ENCODE measurements at places on chromosomes 5 and 9.
A peak's percentile ranks its signal among the peaks of the same experiment; 100 is the strongest.

DNA sequence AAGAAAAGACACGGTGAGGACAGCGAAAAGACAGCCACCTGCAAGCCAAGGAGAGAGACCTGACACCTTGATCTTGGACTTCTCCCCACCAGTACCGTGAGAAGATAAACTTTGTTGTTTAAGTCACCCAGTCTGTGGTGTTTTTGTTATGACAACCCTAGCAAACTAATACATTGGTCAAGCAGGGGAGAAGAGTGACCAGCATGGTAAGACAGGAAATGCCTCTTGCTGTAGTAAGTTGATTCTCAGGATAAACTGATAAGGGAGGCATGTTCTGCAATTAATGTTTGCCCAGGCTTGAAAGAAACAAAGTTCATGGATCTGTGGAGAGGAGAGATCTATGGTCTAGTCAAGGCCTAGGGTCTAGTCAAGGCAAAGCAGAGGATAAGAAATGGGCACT is 801.2 kb downstream of the MAT2B start:
- no peak for ATAC-seq
- H3K4me3 ChIP-seq: no peak overlapping the region
- no peaks in the 10 kb centered on the region for H3K27me3 ChIP-seq
- H3K27ac ChIP-seq: no peak overlapping the region

DNA sequence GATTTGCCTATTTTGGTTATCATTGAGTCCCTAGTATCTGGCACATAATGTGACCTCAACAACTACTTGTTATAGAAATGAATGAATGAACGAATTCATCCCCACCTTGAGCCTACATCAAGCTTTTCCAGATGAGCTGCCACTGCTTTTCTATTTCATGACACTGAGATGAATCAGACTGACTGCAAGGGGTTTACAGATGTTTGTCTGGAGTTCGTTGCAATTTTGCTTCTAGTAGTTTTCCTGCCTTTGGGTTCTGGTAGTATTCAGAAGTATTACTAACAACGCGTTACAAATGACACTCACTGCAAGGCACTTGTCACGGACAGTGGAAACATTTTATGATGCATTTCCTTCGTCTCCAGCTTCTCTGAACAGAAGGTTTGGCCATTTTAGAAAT is 222.3 kb downstream of the CD180 start:
- no peaks in the 10 kb centered on the region for H3K27me3 ChIP-seq
- no peaks in the 10 kb centered on the region for H3K4me1 ChIP-seq
- H3K27ac ChIP-seq: no peak overlapping the region
- no peaks in the 10 kb centered on the region for H3K36me3 ChIP-seq

DNA sequence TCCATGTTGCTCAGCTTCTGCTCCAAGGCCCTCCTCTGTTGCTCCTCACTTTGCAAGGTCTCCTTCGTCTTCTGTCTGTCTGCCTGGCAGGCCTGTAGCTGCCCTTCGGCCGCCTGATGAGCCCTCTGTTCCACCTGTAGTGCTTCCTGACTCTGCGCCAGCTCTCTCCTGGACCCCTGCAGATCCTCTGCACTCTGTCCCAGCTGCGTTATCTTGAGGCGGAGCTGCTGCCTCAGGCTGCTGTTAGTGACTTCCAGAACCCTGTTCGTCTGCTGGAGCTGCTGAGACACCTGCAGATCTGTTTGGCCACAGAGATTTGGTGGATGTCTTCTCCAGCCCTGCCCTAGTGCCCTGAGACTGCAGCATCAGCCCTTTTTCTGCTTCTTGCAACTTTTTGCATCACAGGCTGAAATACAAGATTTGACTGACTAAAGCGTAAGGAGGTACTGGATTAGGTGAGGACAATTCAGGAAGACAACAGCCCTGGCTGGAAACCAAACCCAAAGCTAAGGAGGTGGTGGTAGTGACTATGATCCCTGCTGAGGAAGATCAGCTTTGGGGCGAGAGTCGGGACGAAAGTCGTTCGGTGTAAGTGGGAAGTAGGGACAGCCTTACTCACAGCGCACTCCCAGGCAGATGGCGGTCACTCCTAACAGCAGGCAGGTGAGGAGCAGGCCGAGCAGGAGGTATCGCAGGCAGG is 2.1 kb downstream of the CD72 start:
- peaks cover 14% of the 10 kb centered on the region for H3K27me3 ChIP-seq
- H3K4me3 ChIP-seq: no peak overlapping the region
- H3K36me3 ChIP-seq: no peaks in the 10 kb centered on the region
- H3K27ac ChIP-seq: no peak overlapping the region
- no peak for ATAC-seq

GRCh38 chr9:128027705-128028104 is 39.4 kb downstream of the NAIF1 start:
- no peak overlapping the region for H3K27ac ChIP-seq
- H3K36me3 ChIP-seq: no peaks in the 10 kb centered on the region
- H3K4me3 ChIP-seq: no peak overlapping the region

DNA sequence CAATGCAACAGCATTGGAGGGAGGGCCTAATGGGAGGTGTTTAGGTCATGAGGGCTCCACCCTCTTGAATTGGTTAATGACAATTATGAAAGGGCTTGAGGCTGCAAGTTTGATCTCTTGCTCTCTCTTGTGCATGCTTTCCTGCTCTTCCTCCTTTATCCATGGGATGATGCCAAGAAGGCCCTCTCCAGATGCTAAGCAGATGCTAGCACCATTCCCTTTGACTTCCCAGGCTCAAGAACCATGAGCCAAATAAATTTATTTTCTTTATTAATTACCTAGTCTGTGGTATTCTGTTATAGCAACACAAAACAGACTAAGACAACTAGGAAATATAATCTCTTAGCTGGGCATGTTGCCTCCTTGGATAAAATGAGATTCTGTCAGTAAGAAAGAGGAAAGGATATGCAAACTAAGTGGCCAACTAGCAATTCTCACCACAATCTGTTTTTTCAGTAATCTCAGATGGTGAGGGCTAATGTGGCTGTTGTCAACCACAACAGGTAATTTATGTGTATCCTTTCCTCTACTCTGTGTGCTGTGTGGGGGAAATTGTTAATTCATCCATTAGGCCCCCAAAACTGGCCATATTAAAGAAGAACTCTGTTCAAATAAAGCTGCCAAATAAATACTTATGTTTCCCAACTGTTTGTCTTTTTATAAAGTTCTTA is 269.1 kb upstream of the CD180 start:
- no peaks in the 10 kb centered on the region for H3K36me3 ChIP-seq
- no peak for ATAC-seq
- H3K27me3 ChIP-seq: no peaks in the 10 kb centered on the region
- H3K27ac ChIP-seq: peak overlapping the region; percentile 6
- peaks cover 17% of the 10 kb centered on the region for H3K4me1 ChIP-seq
- no peak overlapping the region for H3K4me3 ChIP-seq

GRCh38 chr9:70475211-70475610 is 60.8 kb upstream of the KLF9 start:
- no peak for ATAC-seq
- no peaks in the 10 kb centered on the region for H3K36me3 ChIP-seq
- H3K4me1 ChIP-seq: peaks cover 34% of the 10 kb centered on the region
- H3K4me3 ChIP-seq: no peak overlapping the region
- H3K27ac ChIP-seq: peak overlapping the region; percentile 98
- no peaks in the 10 kb centered on the region for H3K27me3 ChIP-seq

DNA sequence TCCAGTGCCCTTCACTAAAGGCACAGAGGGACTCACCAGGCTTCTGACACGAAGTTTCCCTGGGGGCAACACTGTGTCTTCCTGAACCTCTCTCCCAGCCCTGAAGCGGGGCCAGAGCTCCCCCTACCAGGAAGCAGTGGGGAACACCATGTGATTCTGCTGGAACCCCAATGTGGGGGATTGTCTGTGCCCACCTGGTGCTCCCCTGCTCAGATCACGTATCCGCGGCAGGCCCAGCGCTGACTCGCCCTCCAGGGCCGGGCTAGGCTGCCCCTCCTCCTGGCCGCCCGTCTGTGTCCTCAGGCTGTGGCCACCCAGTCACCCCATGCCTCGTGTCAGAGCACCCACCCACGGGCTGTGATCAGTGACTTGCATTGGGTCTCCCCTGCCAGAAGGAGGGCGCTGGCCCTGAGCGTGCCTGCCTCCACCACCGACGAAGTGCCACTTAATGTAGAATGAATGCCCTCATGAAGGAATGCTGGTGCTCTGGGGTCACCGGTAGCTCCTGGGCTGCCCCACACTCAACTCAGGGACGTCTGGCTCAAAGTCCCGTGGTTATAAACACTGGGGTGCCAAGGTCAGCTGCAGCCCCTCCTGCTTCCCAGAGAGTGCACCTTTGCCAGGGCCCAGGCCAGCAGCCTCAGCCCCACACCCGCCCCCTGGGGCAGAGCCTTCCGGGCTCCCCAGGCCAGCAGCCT is 22.1 kb downstream of the SARDH start:
- H3K36me3 ChIP-seq: no peaks in the 10 kb centered on the region
- no peak for ATAC-seq
- peak overlapping the region; percentile 24 for H3K27ac ChIP-seq
- no peak overlapping the region for H3K4me3 ChIP-seq
- H3K27me3 ChIP-seq: peaks cover 16% of the 10 kb centered on the region

- H3K4me1 ChIP-seq: no peaks in the 10 kb centered on the region
- H3K36me3 ChIP-seq: no peaks in the 10 kb centered on the region
- no peak overlapping the region for H3K27ac ChIP-seq
- no peak overlapping the region for H3K4me3 ChIP-seq
- ATAC-seq: no peak
Observed at GRCh38 chr5:14415698-14416074, 165.9 kb upstream of the OTULINL start.

GRCh38 chr5:27494887-27495286 is 456.5 kb upstream of the CDH9 start:
- ATAC-seq: no peak
- no peak overlapping the region for H3K27ac ChIP-seq
- no peaks in the 10 kb centered on the region for H3K27me3 ChIP-seq
- H3K36me3 ChIP-seq: no peaks in the 10 kb centered on the region
- no peak overlapping the region for H3K4me3 ChIP-seq

DNA sequence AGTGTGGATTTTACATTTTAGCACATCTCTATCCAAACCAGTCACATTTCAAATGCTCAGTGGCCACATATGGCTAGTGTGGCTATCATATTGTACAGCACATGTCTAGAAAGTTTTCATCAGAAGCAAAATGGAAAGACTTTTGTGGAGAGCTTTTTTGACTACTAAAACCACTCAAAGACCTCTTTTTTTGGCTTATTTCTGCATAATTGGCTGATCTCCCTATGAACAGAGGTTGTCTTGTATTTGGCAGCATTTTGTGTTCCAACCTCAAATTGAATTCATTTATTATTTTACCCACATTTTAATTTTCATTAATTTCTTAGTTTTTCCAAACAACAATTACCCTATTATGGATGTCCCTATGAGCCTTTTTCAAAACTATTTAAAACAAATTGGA is 395.7 kb downstream of the TLE1 start:
- H3K27ac ChIP-seq: no peak overlapping the region
- ATAC-seq: no peak
- no peaks in the 10 kb centered on the region for H3K27me3 ChIP-seq
- H3K4me3 ChIP-seq: no peak overlapping the region
- no peaks in the 10 kb centered on the region for H3K4me1 ChIP-seq

DNA sequence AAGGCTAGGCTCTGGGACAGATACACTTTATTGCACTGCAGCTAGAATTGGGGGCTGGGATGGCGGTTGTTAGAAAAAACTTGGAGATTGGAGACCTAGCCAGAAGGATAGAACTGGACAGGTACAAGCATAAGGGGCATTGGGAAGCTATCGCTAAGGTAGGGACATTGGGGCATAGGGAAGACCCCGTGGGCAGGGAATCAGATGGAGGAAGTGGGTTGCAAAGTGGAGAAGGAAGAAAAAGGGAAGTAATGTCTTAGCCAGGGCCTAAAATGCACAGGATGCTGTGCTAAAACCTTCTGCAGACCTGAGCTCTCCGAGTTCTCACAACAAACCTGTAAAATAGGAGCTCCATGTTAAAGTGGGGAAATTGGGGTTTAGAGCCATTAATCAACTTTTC is 178.2 kb downstream of the ZDHHC21 start:
- H3K36me3 ChIP-seq: no peaks in the 10 kb centered on the region
- H3K27me3 ChIP-seq: no peaks in the 10 kb centered on the region
- no peak for ATAC-seq

DNA sequence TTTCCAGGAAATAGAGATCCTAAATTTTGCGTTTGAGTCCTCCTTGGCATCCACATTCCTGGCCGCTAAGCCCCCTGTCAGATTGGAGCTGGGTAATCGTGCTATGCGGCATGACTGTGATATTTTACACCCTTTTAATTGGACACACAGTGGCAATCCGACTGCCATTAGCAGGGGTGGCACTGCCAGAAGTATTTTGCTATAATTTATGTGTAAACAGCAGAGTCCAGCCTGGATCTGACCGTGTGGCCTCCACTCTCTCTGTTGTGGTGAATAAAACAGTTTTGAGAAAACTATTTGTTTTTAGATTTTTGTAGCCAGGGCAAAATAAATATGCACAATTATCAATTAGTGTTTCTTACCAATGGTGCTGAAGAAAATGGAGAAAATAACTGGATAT is 281.0 kb upstream of the IRX2 start:
- H3K27ac ChIP-seq: no peak overlapping the region
- no peaks in the 10 kb centered on the region for H3K4me1 ChIP-seq
- no peak overlapping the region for H3K4me3 ChIP-seq
- peaks cover 5% of the 10 kb centered on the region for H3K27me3 ChIP-seq
- ATAC-seq: no peak

DNA sequence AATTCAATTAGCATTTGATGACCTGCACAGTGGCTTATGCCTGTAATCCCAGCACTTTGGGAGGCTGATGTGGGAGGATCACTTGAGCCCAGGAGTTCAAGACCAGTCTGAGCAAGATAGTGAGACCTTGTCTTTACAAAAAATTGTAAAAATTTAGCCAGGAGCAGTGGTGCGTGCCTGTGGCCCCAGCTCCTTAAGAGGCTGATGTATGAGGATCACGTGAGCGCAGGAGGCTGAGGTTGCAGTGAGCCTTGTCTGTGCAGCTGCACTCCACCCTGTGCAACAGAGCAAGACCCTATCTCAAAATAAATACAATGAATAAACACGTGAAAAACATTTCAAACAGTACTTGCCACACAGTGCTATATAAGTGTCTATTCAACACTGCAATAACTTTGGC is 4.2 kb downstream of the ABCA1 start:
- H3K27me3 ChIP-seq: no peaks in the 10 kb centered on the region
- H3K4me1 ChIP-seq: peaks cover 2% of the 10 kb centered on the region
- no peak for ATAC-seq
- H3K36me3 ChIP-seq: peaks cover 8% of the 10 kb centered on the region

GRCh38 chr5:125700380-125700861 is 722.8 kb upstream of the GRAMD2B start:
- H3K4me1 ChIP-seq: no peaks in the 10 kb centered on the region
- H3K4me3 ChIP-seq: no peak overlapping the region
- no peak overlapping the region for H3K27ac ChIP-seq

DNA sequence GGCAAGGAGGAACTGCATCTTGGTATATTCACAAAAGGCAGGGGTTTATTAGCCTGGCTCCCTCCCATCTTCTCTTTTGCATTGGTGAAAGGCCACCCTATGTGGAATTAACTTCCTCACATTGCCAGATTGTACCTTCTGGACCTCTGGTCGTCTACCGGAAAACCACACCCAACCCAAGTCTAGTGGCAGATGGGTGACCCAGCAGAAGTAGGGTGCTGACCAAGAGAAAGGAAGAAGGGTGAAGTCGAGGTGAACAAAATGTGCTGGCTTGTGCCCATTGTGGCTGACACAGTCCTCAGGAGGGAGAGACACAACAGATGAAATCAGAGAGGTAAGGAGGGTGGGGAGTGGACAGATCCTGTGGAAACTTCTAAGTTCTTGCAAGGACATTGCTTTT is 39.8 kb upstream of the DAP start:
- no peaks in the 10 kb centered on the region for H3K4me1 ChIP-seq
- H3K4me3 ChIP-seq: no peak overlapping the region
- no peak for ATAC-seq
- H3K27me3 ChIP-seq: peaks cover 9% of the 10 kb centered on the region
- H3K36me3 ChIP-seq: no peaks in the 10 kb centered on the region
- H3K27ac ChIP-seq: no peak overlapping the region

- no peak overlapping the region for H3K4me3 ChIP-seq
- peak overlapping the region; percentile 81 for H3K27ac ChIP-seq
- H3K4me1 ChIP-seq: no peaks in the 10 kb centered on the region
- H3K27me3 ChIP-seq: no peaks in the 10 kb centered on the region
Observed at GRCh38 chr9:96483733-96484390, 33.9 kb downstream of the HABP4 start.

Data from gastroesophageal sphincter (tissue), 4 donors.